ENCODE measurements at places on chromosomes 4 and X.

DNA sequence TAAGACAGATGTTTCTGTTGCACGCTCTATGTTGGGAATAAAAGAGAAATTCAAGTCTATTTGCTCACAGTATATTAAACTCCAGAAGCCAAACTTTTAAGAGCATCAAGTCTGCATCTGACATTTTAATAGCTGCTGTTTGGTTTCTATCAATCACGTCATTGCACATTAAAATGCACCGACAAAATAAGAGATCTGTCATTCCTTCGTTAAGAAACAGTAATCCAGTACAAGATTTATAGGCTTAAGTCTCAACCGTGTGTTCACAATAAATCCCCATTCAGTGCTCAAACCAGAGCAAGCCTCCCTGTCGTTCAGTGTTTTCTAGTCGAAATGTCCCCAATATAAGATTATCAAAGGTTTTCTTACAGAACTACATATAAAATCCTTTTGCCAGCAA is 89.0 kb upstream of the BMPR1B start:
- DNase-seq: no peak

- DNase-seq: no peak
These were observed 131.7 kb upstream of the FAM47B start for GRCh38 chrX:34810916-34811315.

- no peak for DNase-seq
These were observed 47.4 kb downstream of the LINC00632 start for GRCh38 chrX:140756941-140757340.

DNA sequence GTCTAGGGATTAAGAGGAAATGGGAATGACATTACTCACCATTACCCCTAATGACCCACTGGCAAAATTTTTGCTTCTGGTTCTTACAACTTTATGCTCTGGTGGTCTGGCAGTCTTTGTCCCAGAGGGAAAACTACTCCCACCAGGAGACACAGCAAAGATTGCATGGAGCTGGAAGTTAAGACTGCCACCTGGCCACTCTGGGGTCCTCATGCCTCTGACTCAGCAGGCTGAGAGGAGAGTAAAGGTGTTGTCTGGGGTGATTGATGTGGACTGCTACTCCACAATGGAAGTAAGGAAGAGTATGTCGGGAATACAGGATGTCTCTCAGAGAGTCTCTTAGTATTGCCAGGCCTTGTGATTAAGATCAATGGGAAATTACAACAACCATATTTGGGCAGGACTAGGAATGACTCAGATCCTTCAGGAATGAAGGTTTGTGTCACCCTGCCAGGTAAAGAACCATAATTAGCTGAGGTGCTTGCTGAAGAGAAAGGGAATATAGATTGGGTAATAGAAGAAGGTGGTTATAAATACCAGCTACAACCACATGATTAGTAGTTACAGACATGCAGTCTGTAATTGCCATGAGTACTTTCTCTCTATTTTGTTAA is 215.5 kb downstream of the GPAT3 start:
- no peak for DNase-seq

GRCh38 chr4:92825256-92825655 is 521.5 kb downstream of the GRID2 start:
- DNase-seq: no peak

DNA sequence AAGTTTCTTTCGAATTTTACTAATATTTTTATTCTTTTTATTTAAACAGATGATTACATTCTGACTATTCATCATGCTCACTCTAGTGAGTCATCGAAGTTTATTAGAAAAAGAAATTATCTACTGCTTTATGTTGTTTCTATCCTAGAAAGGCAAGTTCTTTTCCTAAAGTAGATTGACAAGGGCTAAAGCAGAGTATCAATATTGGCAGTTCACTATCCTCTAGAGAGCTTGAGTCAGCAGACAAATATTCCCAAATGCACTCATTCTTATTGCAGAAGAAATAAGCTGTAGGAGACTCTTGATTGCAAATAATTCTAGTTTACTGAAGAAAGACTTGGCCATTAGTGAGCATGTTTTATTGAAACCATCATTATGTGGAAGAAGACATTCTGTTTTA is 911.8 kb downstream of the CENPC start:
- DNase-seq: no peak

DNA sequence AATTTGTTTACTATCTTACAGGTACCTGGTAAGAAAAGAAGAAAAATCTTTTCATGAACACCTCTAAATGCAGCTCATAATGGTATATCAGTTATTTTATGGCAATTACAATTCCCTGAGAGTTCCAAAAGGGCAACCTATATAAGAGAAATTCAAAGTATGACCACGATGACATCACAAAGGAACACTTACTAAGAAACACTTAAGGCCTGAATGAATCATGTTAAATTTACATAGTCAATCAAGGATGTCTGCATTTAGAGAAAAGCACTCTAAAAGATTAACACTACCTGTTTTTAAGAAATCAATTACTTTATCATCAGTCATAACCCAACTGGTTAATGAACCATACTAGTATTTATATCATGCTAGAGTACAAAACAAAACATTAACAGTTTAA is 63.9 kb downstream of the LCORL start:
- no peak for DNase-seq

DNA sequence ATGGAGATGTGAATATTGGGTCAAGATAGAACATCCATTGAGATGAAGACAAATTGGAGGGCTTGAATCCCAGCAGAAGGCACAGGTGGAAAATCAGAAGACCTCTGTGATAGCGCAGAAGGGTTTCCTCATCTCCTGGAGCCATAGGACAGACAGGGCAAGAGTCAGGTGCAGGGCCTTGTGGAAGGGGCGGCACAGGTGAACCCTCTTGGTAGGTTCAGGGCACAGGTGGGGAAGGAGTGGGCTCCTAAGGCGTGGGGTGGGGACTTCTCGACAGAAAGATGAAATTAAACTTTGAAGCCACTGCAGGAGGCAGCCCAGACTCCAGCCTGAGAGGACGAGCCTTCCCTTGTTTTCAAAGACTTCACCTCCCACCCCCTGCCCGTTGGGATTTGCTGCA is 9.3 kb upstream of the RGS12 start:
- no peak for DNase-seq

DNA sequence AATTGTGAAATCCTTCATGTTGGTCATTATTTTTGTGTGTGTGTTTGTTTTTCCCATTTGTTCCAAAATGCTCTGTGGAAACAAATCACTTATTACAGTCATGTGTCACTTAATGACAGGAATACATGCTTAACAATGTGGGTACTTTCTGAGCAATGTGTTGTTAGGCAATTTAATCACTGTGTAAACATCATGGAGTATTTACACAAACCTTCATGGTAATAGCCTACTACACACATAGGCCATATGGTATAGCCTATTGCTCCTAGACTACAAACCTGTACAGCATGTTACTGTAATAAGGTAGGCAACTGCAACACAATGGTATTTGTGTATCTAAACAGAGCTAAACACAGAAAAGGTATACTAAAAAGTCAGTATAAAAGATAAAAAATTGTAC is 388.9 kb upstream of the PPP1R2C start:
- DNase-seq: no peak

DNA sequence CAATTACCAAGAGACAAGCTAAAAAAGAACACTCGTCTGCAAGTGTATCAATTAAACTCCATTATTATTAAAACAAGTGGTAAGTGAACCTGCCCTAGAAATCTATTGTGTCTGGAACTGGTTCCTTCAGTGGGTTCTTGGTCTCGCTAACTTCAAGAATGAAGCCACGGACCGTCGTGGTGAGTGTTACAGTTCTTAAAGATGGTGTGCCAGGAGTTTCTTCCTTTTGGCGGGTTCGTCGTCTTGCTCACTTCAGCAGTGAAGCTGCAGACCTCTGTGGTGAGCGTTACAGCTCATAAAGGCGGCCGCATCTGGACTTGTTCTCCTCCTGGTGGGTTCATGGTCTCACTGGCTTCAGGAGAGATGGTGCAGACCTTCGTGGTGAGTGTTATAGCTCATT is 231.8 kb downstream of the GRID2 start:
- no peak for DNase-seq

GRCh38 chr4:113756005-113756410 is 5.5 kb downstream of the CAMK2D start:
- no peak for DNase-seq

DNA sequence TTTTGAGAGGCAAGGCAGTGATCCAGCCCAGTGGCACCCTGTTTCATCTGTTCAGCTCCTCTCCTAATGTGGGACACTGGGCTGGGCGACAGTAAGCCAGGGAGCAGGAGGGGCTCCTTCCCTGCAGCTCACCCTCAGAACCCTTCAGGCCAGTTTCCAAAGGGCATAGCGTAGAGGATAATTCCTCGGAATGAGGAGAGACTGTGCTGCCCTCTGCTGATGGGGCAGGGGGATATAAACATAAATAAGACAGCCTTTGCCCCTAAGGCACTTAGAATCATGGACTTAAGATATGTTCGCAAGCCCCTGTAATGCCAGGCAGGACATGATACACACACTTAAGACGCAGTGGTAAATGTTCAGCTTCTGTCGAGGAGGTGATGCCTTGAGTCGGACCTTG is 27.9 kb upstream of the ZNF185 start:
- no peak for DNase-seq

- no peak for DNase-seq
These were observed 1927.1 kb upstream of the PCDH7 start for GRCh38 chr4:28792917-28793597.

- no peak for DNase-seq
These were observed 44.2 kb upstream of the PRSS12 start for GRCh38 chr4:118396881-118397622.

- no peak for DNase-seq
These were observed 146.0 kb downstream of the TMEM144 start for GRCh38 chr4:158356301-158356700.

DNA sequence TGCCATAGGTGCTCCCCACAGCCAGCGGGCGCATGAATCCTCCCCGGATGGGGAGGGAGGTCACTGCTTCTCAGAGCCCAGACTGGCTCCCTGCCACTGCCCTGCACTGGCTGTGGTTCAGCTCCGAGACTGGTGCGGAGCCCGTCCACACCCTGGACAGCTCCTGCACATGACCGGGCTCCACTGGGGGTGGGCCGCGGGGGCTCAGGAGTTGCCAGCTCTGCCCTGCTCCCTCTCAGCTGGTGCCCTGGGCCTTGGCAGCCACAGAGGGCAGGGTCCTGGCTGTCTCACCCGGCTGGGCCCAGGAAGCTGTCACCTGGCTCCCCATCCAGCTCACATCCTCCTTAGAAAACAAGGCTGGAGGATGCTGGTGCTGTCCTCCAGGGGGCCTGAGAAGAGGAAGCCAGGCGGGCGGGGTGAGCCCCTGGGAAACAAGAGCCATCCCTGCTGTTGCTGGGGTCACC is 64.9 kb upstream of the ADRA2C start:
- DNase-seq: no peak

DNA sequence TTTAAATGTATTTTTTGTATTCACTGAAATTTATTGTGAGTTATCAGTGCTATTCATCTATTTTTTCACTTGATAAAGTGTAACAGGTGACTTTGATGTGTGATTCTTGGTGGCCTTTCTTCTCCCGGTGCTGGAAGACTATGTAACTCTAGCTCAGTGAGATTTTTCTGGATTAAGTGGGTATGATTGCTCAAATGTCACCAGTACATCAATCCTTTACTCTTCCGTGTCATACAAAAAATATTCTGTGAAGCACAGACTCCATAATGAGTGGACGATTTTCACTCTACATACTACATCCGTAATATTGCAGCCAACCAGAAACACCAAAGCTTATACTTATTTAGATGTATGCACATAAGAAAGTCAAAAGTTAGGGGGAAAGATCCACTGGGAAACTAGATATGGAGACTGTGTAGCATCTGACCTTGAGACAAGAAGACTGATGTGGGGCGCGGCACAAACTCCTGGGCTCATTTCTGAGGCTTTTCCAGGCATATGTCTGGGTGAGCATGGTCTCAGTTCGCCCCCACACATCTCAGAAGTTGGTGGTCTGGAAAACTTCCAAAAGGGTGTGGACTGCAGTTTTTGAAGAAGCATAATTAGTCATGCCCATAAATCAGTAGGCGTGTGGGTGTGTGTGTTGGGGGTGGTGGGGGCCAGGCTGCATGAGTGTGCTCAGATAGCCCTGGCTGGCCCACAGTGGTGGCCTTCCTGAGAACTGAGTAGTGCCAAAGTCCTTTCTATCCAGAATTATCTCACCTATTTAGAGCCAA is 53.9 kb upstream of the TENM3 start:
- no peak for DNase-seq

GRCh38 chrX:10749113-10749512 is 128.7 kb upstream of the MID1 start:
- no peak for DNase-seq

GRCh38 chr4:145870155-145871020 is 68.2 kb downstream of the ZNF827 start:
- no peak for DNase-seq

- no peak for DNase-seq
These were observed 286.8 kb downstream of the CBLL2 start for GRCh38 chrX:22559506-22559905.

DNA sequence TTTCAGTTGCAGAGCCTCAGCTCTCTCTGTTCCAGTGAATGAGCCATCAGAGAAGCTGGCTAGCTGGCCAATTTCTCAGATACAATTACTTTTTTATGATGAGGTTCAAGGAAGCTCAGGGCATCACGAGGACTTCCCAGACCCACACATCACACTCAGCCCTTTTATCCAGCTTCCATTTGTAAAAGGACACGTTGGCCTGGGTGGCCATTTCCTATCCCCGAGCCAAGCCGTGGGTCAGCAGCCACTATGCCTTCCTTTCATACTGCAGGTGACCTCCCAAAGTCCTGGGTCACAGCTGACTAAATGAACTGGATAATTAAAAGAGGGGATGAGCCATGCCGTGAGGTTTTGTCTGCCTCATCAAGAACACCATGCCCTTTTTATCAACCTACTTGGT is 236.9 kb upstream of the PPARGC1A start:
- no peak for DNase-seq

- no peak for DNase-seq
These were observed 101.2 kb upstream of the SLC4A4 start for GRCh38 chr4:71237641-71238040.

DNA sequence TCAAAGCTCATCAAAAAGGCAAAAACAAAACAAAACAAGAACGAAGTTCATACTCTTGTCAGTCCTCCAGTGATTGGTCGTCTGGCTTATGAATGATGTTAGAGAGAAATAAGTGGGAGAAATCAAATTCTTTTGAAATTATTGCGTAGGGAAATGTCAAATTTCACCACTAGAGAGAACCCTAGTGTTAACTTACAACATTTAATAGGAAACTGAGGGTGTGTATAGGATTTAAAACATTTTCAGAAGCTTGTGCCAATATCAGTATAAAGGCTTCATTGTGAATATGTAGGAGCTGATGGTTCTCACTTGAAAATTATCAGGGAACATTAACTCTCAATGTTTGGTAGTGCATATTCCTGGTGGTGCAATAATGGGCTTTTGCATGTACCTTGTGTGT is 17.4 kb downstream of the ADH6 start:
- no peak for DNase-seq
